ENCODE measurements at places on chromosomes 11 and 22.

- DNase-seq: no peak
Measured at GRCh38 chr11:111735262-111736116, 30.7 kb downstream of the PPP2R1B start.

DNA sequence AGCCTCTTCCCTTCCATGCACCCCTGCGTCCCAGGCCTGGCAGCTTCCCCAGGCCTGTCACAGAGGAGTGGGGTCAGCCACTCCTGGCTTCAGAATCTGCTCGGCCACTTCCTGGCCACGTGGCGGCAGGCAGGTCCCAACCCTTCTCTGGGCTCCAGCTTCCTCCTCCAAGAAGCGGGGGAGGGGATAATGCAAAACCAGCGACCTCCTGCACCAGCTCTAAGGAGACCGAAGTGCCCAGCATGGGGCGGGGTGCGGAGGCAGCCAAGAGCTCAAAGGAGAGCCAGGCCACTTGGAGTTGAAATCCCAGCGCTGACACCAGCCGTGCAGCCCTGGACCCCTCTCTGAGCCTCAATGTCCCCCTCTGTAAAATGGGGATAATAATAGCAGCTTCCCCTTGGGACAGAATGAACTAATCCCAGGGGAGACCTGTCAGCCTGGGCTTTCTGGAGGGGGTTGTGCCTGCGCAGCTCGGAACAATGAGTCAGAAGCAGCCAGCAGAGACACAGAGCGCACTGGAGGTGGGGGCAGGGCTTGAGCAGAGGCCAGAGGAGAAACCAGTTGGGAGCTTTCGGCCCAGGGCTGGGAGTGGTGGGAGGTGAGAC, 22.8 kb upstream of the PICK1 start:
- no peak for DNase-seq

GRCh38 chr11:15114501-15115475, at the start of gene INSC:
Gene INSC (plus strand): TSS chr11:15114923. CDS start chr11:15149175, 34,252 bp downstream.
- no peak for DNase-seq

GRCh38 chr11:30821438-30821965, 235.3 kb upstream of the MPPED2 start:
- no peak for DNase-seq

- DNase-seq: no peak
Measured at GRCh38 chr11:93166194-93166593, 31.6 kb downstream of the SLC36A4 start.

DNA sequence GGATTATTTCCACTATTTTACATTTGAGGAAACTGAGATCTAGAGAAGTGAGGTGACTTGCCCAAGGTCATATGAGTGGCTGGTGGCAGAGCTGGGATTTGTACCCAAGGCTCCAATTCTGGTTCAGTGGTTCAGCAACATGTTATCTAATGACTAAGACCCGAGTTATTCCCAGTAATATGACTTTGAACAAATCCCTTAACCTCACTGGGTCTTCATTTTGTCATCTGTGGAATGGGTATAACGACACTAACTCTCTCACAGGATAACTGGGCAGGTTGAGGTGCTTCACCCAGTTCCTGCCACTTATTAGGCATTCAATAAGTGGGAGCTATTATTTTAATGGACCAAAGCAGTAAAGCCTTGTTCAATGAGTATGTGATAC, 489 bp upstream of the OR2AT4 start:
- no peak for DNase-seq

- DNase-seq: no peak
Measured at GRCh38 chr11:78110351-78110750, 29.1 kb downstream of the ALG8 start.

DNA sequence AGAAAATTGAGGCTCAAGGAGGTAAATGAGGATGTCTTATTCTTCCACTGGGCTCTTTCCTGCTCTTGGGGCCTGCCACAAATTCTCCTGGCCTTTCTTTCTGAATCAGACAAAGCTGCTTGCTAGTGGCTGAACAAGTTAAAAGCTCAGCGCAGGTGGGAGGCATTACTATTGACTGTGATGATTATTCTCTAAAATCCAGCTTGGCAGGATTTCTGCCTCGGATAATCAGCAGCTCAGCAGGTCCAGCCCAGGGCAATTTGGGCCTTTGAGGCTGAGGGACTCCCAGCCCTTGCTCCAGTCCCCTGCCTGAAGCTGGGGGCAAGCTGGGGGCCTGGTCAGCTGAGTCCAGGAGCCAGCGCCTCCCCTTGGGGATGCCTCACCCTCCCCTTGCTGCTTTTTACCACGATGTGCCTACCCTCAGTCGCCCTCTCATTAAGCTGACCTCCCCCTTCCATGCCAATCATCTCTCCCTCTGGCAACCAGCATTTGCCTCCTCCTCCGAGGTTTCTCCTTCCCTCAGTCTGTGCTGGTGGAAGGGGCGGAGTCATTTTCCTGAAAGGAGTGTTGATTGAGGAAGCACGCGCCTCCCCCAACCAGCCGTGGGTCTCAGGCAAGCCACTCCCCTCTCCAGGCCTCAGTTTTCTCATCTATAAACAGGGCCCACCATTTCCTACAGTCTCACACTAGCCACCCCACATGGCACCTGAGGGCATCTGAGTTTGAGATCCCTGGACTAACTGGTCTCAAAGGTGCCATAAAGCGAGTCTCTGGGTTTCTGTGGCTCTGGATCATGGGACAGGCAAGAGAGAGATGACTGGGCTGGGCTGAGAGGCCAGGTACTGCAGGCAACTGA, 60.6 kb upstream of the PRDM11 start:
- no peak for DNase-seq

DNA sequence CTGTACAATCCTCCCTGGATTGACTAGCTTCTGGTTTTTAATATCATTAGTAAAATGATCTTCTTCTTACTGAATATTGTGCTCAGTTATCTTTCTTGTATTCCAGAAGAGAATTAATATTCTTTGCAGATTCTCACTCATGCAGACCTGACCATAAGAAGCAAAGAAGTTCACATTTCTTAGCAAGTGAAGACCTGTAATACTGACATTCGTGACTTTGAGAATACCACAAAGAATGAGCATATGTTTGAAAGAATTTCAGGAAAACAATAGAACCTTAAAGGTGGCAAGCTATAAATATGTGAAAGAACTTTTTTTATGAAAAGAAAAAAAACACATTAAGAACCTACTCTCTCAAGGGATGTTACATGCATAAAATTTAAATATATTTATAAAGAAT, 371.6 kb downstream of the JRKL start:
- no peak for DNase-seq

DNA sequence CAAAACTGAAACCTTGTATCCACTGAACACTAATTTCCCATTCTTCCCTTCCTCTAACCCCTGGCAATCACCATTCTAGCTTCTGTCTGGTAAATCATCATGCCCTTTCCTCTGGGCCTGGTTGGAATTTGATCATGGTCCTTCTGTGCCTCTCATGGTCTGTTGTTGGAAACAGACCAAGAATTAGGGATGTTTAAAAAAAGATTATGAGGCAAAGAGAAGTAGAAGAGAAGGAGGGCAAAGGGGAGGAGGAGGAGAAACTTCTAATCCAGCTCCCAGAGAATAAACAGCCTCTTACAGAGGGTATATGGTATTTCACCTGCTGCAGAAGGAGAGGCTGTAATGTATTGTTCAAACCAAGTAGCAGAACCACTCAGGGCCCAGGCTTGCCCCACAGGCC, 10.6 kb downstream of the BCO2 start:
- no peak for DNase-seq
